ENCODE measurements at places on chromosomes 11 and 22.

- DNase-seq, result no peak
Measured at GRCh38 chr22:27727673-27728451, 73.7 kb downstream of the MN1 start.

DNA sequence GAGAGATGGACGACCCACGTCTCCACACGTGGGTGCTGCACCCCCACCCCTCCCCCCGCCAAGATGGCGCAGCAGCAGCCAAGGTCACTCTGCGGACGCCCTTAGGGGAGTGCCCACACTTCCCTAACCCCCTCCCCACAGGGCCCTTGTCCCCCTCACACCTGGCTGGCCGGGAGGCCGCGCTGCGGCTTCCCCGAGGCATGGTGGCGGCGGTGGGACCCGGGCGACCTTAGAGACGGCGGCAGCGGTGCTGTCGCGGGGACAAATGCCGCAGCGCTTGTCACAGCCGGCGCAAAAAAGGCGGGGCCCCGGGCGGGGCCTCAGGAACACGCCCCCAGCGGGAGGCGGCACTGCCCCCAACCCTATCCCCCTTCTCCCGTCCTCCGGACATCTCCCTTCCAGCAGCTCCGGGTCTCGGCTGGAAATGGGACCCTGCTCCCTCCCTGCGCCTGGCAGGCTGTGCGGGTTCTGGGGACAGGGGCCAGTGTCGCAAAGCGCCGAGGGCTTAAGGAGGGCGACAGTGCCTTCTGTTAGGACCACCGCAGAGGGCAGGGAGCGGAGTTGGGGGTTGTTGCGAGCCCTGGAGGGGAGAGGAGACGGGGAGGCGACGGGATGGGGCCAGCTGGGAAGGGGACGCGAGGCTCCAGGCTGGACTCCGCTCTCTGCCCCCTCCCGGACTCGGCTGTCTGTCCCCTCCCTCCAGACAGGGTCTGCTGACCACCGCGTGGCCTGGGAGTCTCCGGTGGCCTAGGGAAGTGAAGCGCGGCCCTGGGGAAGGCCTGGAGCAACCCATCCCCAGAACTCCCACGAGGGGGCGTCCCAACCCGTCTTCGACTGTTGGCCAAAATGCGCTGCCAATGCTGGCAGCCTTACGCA lies at the start of gene CHCHD10:
Gene CHCHD10, minus strand, starts transcription at position 300 of the 876 bp plus-strand sequence. Its CDS starts 98 bp downstream, at position 202.
- DNase-seq, result peak; percentile 59

DNA sequence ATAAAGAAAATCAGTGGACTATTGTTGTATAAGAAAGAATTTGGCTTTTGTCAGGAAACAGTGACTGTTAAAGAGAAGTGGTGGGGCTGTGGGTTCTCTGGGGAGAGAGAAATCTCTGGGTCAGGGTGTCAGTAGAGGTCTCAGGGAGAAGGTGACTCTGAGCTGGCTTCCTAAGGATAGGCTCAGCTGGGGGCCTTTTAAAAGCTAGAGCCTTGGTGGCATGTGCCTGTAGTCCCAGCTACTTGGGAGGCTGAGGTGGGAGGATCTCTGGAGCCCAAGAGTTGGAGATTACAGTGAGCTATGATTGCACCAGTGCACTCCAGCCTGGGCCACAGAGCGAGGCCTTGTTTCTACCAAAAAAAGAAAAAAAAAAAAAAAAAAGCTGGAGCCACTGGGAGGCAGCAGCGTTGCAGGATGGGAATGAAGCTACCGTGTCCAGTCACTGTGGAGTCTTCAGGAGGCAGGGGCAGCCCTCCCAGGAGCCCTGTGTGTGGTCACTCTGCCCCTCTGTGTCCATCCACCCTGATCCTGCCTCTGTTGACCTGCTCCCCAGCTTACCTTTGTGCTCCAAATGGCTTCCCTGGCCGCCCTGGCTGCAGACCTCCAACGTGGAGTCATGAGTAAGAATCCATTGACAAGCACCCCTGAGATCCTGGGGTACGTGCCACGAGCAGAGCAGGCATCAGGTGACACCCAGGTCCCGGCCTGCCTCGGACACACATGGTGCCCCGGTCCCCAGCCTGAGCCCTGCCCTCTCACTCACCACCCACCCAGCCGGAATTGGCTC lies 5.4 kb upstream of the MIF start:
- no peak for DNase-seq

GRCh38 chr11:20058749-20059458 lies 101.4 kb downstream of the DBX1 start:
- no peak for DNase-seq

DNA sequence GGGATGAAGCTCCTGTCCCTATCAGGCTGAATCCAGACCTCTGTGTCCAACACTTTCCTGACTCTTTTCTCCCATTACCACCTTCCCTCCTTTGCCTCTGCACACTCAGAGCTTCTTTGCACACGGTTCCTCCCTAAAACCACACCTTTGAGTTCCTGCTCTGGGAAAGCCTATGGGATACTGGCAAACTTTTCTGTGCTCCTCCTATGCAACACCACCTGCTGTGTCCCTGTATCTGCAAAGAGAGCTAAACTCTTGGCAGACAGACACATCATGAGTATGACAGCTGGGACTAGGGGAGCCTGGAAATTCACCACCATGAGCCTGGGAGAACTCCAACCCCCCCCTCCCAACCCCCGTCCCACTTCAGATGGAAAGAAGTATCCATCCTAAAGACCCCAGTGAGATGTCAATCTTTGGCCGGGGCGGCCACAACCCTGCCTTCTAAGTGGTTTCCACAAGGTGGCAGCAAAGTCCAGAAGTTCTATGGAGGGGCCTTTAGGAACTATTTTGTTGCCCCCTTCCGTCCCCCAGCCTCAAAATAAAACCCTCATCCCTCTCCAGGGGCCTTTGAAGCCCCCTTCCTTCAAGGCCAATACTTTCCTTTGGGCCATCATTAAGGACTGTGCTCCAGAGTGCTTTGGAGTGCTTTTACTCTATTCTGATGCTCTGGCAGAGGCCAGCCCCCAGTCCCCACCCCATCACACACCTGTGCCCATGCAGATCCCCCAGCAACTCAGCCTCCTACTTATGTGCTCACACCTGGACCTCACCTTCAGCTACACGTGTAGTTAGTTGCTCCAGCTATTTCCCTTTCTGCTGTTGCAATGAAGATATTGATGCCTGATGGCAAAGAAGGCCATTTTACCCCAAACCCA lies 19.4 kb downstream of the HTR3A start:
- peak; percentile 25 for DNase-seq

DNA sequence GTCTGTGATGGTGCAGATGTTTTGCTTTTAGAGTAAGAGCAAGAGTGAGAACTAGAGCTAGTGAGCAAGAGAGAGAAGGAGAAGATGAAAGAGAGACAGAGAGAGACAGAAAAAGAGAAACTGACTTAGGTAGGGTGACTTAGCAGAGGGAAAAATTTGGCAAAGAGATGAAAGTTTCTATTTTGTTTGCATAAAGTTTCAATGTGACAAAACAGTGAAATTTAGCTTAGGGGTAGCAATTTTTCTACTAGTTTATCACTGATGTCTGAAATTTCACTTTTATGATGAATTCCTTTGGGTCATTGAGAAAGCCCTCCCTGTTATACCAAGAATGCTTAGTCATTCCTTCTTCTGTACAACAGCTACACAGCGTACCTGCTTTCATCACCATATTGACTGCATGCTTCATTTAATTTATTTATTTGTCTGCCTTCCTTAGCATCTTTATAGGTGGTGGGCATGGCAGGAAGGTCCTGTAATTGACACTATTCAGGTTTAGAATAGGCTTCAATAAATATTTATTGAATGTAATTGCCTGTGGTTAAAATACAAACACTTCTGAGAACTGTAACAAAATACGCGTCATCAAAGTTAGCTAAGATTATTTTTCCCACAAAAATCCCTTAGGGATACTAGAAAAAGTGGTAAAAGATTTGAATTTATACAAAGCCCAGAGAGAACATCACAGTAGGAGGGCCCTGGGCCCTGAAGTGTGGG lies 19.9 kb upstream of the CTSC start:
- no peak for DNase-seq

GRCh38 chr11:121508449-121508848 lies 55.7 kb upstream of the SORL1-AS1 start:
- no peak for DNase-seq

DNA sequence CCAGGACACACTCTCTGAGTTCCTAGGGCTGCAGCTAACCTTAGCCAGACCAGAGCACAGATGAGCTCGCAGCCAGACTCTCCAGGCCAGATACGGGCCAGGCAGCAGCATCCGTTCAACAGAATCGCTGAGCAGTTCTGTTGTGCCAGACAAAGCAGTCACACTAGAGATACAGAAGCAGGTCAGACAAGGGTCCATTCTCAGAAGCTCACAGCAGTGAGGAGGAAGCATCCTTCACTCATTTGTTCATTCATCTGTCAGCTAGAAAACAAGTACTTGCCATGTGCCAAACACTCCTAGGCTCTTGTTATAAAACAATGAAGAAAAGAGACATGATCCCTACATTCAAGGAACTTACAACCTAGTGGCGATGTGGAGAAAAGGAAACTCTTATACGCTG lies 2.6 kb downstream of the LMO2 start:
- DNase-seq, result no peak

DNA sequence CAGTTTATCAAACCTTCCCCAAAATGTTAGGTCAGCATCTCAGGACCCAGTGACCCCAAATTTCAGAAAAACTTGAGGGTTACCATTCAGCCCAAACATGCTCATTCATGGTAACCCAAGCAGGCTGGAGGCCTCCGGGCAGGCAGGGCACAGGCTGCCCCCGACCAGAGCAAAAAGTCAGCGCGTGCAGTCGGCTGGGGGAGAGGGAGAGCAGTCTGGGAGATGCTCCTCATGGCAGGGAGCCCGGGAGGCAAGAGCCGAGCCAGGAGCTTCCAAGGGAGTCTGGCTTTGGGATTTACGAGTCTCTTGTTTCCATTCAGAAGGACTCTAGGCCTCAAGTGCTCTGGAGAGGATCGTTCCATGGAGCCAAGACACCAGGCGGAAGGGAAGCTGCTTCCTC lies 45.7 kb downstream of the RPUSD4 start:
- DNase-seq, result no peak

DNA sequence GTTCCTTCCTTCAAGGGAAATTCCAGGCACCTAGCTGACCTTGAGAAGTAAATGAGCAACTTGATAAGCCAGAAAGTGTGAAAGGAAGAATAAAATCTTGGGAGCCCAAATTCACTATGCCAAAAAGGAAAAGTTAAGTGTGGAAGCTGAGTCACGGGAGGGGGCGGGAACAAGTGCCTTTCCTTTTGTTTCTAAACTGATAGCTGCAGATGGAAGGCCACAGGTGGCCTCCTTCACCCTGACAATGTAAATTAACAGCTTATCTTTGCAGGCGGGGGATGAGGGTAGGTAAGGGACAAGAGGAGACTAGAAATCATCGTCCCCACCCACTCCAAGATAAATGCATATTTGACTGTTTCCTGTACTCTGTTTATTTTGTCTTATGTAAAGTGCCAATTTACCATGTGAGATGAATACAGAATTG lies 36.4 kb upstream of the TREH start:
- no peak for DNase-seq

DNA sequence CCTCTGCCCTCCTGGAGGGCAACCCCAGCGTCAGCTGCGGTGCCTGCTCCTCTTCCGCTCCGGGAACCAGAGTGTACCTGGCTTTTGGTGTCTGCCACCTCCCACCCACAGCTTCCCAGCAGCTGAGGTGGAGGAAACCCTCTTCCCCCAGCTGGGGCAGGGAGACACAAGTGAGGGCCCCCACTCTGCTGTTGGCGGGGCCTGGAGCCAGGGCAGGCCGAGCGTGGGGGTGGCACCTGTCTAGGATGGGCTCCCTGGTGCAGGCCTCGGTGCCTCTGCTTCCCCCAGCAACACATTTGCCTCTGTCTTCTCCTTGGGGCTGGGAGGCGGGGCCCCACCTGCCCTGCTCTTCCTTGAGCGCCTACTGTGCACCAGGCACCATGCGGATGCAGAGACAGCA lies 6.4 kb downstream of the OSM start:
- DNase-seq, result no peak

DNA sequence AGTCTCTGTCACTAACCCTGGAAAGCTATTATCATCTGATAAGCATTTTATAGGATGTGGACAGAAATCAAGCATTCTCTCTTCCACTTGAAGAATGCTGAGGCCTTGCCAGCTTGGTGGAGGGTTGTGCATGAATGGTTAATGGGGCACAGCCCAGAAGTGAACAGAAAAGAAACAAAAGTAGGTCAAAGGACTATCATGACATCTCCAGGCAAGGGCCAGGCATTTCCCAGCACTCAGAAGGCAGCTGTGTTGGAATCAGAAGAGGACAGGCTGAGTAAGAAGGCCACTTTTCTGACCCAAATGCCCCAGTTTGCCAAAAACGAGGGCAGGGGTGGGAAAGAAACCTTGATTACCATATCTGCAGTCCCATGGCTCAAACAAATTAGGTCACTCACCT lies 12.4 kb downstream of the TENM4 start:
- DNase-seq, result no peak

- DNase-seq, result no peak
Measured at GRCh38 chr11:33712436-33712835, 11.8 kb upstream of the C11orf91 start.

Measured in stimulated activated CD8-positive, alpha-beta memory T cell treated with anti-CD3 and anti-CD28 coated beads, Interleukin-7, amount 100 ng/mL, for 1 hour (primary cell).